ENCODE measurements at places on chromosomes 7 and 10.
A peak's percentile ranks its signal among the peaks of the same experiment; 100 is the strongest.

- DNase-seq, result no peak
These were observed 578.7 kb downstream of the GLRX3 start for GRCh38 chr10:130714742-130715467.

GRCh38 chr10:105269689-105270088, 628.6 kb downstream of the SORCS3 start:
- no peak for DNase-seq

DNA sequence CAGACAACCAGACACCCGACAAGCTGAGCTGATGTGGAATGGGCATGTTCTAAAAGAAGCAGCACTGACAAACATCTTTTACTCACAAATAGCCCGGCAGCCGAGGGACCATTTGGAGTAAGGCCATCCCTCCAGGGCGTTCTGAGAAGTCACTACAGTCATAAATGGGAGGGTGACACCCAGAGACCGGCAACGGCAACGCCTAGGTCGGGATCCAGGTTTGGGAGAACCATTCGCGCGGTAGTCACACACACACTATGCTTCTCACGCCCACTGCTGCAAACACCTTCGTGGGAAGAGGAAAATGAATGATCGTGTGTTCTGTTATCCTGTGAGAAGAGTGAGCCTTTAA, 9.8 kb downstream of the TNS3 start:
- DNase-seq, result no peak

DNA sequence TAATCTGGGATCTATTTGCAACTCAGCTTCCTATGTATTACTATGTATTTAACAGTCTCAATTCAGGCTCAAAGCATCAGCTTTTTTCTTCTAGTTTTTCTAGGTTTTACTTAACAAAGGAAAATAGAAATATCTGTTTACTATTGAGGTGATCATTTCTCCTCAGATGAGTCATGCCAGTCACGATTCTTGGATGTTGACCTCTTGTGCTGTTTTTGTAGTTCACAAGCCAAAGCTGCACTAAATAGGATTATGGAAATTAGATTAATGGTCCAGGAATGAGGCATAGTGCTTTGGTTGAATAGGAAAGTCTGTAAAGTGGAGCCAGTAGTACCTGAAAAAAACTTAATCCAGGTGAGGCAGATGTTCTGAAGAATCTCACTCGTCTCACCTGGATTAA, 198.3 kb upstream of the KAT6B start:
- no peak for DNase-seq

- DNase-seq, result no peak
These were observed 227.6 kb downstream of the ANKRD7 start for GRCh38 chr7:118452128-118452527.

GRCh38 chr7:84900215-84900614, 286.6 kb downstream of the SEMA3D start:
- DNase-seq, result no peak

- DNase-seq, result no peak
These were observed 146.3 kb upstream of the GPR26 start for GRCh38 chr10:123519861-123520260.

- peak; percentile 73 for DNase-seq
These were observed 11.8 kb downstream of the ZAN start for GRCh38 chr7:100745184-100745583.

GRCh38 chr7:139153832-139154231, 44.3 kb upstream of the ZC3HAV1 start:
- DNase-seq, result no peak

DNA sequence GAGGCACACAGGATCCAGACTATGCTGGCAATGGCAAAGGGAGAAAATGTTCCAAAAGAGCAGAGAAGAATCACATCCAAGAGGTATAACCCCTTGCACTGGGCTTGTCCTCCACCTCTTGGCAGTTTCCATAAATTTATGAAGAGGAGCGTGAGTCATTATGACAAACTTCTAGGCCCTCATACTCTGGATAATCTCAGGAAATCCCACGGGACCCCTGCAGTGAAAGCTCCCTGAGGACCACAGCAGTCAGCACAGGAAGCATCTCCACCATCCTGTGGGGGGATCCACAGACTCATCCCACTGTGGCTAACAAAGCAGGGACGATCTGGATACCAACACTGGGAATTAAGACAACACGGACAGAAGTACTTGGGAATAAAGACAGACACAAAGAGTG, 30.3 kb upstream of the GPAM start:
- DNase-seq, result no peak

DNA sequence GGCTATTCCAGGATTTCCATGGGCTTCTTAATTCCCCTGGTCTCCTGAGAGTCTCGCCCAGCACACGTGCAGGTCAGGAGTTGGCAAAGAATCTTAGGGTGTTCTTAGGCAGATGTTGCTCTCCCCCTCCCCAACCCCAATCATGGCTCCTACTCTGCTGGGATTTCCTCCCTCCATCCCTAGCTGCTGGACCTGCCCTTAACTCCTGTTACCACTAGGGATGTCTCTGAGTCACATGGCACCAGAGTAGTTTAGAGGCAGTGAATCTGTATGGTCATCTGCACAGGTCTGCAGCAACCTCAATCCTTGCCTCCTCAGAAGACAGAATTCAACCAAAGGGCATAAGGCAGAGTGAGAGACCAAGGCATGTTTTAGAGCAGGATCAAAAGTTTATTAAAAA, 51.8 kb upstream of the CHST3 start:
- no peak for DNase-seq

- no peak for DNase-seq
These were observed 102.4 kb downstream of the EXOC4 start for GRCh38 chr7:133355325-133355708.

DNA sequence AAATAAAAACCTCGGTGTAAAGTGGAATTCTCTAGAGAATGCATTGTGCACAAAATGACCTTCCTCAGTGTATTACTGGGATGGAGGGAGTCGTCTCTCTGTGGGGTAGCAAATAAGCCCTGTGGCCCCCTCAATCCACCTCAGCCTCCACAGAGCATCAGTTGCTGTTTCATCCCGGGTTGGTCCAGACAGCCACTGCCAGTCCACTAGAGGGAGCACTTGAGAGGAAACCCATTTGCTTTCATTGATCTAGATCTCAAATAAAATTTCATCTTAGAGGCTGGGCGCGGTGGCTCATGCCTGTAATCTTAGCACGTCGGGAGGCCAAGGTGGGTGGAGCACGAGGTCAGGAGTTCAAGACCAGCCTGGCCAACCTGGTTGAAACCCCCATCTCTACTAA, 1128.7 kb downstream of the CNTNAP2 start:
- DNase-seq, result no peak

- no peak for DNase-seq
These were observed 1010.0 kb downstream of the XPNPEP1 start for GRCh38 chr10:108913300-108913699.

DNA sequence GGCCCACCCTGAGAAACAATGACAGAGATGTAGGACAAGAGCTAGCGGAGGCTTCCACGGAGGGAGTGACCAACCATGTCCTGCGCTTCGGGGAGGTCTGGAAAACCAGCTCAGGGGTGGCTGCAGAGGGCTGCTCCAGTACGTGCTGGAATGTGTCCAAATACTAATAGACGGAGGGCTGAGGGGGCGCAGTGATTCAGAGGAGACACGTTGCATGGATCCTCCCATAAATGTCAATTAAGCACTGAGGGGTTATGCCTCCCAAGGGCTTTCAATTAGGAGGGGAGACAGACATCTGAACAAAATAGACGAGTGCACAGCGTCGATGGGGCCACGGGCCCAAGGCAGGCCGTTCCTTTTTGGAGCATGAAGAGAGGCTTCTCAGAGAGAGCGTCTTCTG, 51.0 kb upstream of the NPS start:
- no peak for DNase-seq

- DNase-seq, result no peak
These were observed 32.1 kb upstream of the CHST15 start for GRCh38 chr10:124125305-124126116.

DNA sequence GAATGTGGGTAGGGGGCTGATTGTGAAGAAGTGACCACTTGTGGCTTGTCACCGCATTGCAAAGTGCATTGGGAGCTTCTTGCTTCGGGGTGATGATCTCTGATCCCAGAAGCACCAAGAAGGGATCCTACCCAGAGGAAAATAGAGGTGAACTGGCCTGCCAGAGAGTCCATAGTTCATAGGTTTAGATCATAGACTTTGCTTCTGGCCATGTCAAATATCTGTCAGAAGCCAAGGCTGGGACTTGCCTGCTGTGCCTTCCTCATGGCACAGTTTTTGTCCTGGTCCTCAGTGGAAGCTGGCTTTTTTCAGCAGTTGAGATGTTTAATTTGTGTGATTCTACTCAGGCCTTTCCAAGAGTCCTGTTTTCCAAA, 1.1 kb downstream of the ZSWIM8 start:
- DNase-seq, result no peak

GRCh38 chr7:22717760-22718159, 9.2 kb upstream of the IL6 start:
- DNase-seq, result no peak

- DNase-seq, result no peak
These were observed 294.6 kb downstream of the RNLS start for GRCh38 chr10:88288320-88289059.

- no peak for DNase-seq
These were observed 112.0 kb upstream of the C7orf33 start for GRCh38 chr7:148478551-148478950.

GRCh38 chr7:106282390-106282789, 2.4 kb downstream of the NAMPT start:
- DNase-seq, result no peak

GRCh38 chr7:101903515-101903868, 86.1 kb downstream of the CUX1 start:
- no peak for DNase-seq

- no peak for DNase-seq
These were observed 16.5 kb downstream of the AP3M1 start for GRCh38 chr10:74133923-74134820.

GRCh38 chr10:58219875-58220274, 47.8 kb downstream of the IPMK start:
- DNase-seq, result no peak

DNA sequence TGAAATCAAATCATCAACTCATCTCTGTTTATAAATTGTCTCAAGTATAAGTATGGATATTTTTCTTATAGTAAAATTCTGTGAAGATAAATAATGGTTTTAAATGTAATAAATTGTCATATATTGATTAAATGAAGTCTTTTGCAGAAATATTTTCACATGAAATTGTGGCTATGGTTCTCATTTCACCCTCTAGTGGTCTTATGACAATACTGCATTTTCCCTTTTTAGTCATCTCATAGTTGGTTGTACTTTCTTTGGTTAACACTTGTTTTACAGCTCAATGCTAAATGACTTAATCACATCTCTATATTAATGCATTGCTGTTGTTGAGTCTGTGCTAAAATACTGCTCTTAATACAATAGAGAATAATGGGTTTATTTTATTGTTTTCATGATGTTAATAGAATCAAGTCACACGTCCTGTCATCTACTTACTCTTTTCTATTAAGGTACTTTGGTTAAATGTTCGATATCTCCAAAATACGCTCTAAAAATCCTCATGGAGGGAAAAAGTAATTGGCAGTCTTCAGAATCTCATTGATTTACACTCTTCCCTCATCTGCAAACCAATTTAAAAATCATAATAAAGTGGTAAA, 38.0 kb upstream of the CACNA2D1 start:
- DNase-seq, result no peak

All from dorsolateral prefrontal cortex (tissue), 122 donors.